ENCODE measurements at places on chromosomes 3 and 15.

- no peak for DNase-seq
Observed at GRCh38 chr15:92805080-92805690, 94.9 kb upstream of the CHD2 start.

- no peak for DNase-seq
Observed at GRCh38 chr3:65967451-65967850, 71.3 kb downstream of the MAGI1 start.

GRCh38 chr3:16233806-16234205 lies 30.9 kb downstream of the DPH3 start:
- no peak for DNase-seq

- DNase-seq: no peak
Observed at GRCh38 chr15:27410996-27411605, 440.1 kb downstream of the GABRG3 start.

GRCh38 chr3:153431076-153431475 lies 269.1 kb downstream of the RAP2B start:
- DNase-seq: no peak

DNA sequence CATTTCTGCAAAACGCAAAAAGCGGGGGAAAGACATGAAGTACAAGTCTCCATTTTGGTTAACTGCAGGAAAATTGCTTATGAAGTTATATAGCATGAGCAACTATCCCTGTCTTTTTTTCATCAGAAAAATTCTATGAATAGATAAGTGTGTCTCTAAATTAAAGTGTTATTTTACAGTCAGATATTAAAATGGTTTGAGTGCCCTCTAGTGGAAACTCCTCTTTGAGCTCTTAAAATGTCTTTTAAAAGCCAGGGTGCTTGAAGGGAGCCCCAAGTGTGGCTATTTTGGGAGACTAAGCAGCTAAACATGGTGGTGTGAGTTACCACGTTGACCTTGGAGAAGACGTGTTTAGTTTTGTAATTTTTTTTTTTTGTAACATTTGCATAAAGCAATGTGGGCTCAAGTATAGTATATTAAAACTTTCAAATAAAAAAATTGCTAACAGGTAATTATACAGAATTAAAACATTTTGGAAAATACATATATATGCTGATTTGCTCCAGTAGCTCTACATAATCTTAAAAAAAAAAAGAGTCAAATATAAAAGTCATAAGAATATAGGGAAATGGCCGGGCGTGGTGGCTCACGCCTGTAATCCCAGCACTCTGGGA lies 77.2 kb downstream of the PPP2R3A start:
- peak; percentile 51 for DNase-seq

DNA sequence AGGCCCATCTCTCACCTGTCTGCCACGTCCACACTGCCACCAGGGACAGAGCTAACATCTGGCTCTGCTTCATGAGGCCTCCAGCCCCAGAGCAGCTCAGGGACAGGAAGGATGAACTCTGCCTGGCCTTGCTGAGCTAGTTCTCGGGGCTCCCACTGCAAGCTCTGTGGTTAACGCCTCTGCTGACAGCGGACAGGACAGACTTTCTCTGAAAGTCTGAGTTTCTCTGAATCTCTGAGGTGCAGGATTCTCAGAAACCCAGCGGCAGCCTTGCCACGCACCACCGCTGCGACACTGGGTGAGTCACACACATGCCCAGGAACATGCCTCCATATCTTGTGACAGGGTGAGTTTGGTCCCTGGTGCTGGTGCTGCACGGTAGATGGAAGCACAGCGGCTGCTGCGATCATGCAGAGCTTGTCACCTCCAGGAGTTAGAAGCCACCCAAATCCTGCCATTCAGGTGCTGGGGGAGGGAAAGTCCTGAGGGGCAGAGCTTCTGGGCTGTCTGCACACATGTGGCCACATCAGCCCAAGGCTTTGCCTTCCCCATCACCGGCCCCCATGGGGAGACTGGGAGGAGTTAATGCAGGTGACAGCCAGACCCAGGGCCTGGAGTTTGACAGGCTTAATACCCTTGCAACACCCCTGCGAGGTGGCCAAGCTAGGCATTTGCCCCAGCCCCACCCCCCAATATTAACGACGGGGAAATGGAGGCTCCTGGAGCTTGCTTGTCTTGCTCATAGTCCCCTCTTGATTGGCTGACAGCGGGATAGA lies 267.0 kb downstream of the PLCL2 start:
- no peak for DNase-seq

DNA sequence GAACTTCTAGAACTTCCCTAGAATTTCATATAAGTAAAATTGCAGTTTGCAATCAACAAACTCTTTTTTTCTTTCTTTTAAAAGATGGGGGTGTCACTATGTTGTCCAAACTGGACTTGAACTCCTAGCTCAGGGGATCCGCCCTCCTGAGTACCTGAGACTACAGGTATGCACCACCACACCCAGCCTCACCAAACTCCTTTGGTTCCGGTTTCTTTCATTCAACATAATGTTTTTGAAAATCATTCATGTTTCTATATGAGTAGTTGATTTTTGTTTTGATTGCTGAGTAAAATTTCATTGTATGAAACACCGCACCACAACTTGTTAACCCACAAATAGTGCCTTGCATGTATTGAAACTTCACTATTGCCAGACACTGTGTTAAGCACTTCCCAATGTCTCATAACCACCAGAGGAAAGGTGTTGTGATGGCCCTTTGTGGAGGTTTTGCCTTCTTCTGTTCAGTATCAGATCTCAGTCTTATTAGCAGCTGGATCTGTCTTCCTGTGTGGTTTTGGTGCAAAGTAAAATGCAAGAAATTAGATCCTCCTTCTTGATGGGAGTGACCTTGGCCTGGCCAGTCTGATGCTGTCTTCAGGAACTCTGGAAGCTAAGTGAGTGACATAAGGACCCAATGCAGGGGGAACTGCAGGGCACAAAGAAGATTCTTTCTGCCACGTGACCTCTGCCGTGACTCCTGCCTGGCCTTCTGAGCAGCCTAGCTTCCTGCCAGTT lies 78.8 kb upstream of the UBE2E1 start:
- peak; percentile 44 for DNase-seq

GRCh38 chr15:80444680-80445251 lies 40.6 kb downstream of the ARNT2 start:
- no peak for DNase-seq

- peak; percentile 62 for DNase-seq
Observed at GRCh38 chr15:48250640-48251076, 44.6 kb downstream of the SLC12A1 start.

GRCh38 chr3:71542521-71543370 lies 40.8 kb downstream of the FOXP1 start:
- DNase-seq: peak; percentile 98

DNA sequence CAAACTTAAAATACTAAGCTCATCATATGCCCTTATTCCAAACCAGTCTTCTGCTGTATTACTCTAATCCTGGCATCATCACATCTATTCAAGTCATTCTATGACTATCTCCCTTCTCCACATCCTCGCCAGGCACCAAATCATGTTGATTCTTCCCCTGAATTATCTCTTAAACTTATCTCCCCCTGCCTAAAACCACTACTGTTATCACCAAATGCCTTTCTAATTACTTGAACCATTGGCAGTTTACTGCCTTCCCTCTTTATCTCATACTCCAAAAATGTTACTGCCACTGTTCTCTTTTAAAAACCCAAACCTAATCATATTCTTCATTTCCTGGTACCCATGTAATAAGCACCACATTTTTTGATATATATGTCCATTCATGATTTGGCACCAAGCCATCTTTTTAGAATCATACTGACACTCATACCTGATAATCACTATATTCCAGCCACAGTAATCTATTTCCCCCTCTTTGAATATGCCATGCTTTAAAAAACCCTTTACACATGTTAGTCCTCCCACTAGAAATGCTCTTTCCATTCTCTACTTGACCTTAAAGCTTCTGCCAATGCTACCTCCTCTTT lies 126.8 kb downstream of the PEAK1 start:
- no peak for DNase-seq

DNA sequence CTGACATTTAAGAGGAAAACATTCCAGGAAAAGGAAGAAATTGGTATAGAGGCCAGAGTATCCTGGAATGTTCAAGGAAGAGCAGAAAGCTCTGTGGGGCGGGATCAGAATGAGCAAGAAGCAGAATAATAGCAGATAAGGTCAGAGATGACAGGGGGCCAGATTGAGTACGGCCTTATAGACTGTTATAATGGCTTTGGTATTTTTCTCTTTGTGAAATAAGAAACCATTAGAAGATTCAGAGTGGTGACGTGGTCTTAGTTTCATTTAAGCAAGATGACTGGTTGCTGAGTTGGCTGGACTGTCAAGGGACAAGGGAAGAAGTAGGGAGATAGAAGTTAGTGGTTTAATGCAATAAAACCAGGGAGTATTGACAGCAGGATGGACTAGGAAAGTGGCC lies 218.3 kb upstream of the SOX2 start:
- DNase-seq: no peak

DNA sequence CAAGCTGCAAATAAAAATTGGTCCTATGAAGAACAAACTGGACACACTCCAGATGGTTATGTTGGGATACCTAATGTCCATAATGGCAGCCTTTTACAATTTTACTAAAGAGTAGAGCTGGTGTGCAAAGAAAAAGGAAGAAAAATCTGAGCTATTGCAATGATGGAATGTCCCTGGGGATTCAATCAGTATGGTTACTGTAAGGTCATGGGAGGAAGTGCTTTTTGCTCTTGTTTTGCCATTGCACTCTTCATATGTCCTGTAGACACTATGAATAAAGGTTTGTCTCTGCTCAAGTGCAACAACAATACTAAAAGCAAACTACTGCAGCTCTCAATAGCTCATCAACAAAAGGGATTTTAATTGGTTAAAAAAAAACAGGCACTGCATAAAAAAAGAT lies 5.4 kb downstream of the PFN2 start:
- peak; percentile 49 for DNase-seq

DNA sequence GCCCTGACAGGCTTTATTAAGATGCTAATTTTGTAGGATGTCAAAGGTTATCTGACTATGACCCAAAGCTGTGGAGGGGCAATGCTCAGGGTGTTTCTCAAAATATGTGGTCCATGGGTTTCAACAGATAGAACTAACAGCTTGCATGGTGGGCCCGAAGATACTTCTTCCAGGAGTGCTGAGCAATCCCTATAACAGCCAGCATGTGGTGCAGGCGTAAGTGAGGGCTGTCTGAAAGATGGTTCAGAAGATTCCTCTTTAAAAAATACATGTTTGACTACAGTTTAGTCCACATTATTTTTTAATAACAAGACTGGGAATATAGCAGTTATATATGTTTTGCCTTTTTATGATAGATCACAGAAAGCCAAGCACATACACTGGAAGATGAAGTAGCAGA lies 7.6 kb downstream of the SCG3 start:
- no peak for DNase-seq

- no peak for DNase-seq
Observed at GRCh38 chr15:96218623-96219455, 111.7 kb upstream of the NR2F2 start.

- DNase-seq: peak; percentile 66
Observed at GRCh38 chr3:30894521-30895251, at the start of gene GADL1. Gene GADL1, minus strand, starts transcription at chr3:30894661. Its CDS starts 47 bp downstream, at chr3:30894614.

GRCh38 chr3:195847055-195847950 lies 35.6 kb upstream of the MUC4 start:
- DNase-seq: peak; percentile 49

- no peak for DNase-seq
Observed at GRCh38 chr15:32718227-32718820, 520 bp downstream of the GREM1 start.

DNA sequence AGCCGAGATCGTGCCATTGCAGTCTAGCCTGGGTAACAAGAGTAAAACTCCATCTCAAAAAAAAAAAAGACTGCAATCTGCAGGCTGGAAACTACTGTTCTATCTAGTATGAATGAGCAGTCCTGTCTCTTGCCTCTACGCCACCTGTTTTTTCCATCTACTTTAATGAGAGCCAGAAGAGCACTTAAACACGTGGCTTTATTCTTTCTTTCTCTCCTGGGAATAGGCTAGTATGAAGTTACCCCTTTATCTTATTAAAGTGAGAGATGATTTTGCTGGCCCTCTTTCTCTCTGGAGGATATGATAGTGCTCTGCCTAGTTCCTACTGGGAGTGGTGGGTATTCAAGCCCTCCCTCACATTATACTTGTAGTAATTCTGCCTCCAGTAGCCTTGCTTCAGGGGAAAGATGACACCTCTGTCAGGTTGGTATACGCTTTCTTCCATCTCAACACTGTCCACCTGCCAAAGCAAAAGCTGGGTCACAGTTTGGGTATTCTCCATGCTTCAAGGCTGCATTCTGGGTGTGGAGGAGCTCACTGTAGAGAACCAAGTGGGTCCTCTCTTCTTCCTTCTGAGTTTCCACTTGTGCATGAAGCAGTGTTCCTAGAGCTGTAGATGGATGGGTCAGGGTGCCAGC lies 17.8 kb downstream of the MAPKBP1 start:
- no peak for DNase-seq
